ENCODE measurements at places on chromosomes 4 and X.

- no peak for DNase-seq
These were observed 130.2 kb downstream of the AFF1 start for GRCh38 chr4:87065021-87065420.

- no peak for DNase-seq
These were observed 143.7 kb downstream of the RPA4 start for GRCh38 chrX:97027384-97027922.

GRCh38 chr4:70992391-70992881 is 1.0 kb upstream of the DCK start:
- DNase-seq, result no peak

DNA sequence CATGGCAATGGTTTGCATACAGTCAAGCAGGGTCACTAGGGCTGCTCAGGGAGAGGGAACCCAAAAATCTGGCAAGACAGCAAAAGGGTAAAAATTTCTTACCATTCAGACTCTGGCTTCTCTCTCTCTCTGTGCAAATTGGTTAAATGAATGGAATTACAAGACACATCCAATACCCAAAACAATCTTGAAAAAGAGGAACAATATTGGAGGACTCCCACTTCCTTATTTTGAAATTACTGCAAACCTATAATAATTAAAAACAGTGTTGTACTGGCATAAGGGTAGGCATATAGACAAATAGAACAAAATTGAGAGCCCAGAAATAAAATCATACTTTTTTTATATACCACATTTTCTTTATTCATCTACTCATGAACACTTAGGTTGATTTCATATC is 24.1 kb downstream of the ETDA start:
- DNase-seq, result no peak

- DNase-seq, result no peak
These were observed 36.2 kb downstream of the CD40LG start for GRCh38 chrX:136684120-136684519.

DNA sequence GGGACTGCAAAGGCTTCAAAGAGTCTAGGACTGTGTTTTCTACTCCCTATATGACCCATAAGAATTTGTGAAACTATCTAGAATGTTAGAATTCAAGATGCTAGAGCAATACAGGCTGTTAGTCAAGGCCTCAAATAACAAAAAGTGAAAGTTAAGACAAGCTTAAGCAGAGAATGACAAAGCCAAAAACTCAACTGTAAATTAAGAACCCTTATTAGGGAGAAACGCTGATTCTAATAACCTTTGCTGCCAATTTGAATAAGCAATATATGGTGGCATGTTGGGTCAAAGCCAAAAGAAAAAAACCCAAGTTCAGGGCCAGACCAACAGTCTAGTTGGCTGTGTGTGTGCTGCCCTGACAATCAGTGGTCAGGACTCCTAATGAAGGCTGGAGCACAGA is 160.0 kb downstream of the INPP4B start:
- no peak for DNase-seq

- no peak for DNase-seq
These were observed 521.7 kb downstream of the PPARGC1A start for GRCh38 chr4:23368081-23368697.

DNA sequence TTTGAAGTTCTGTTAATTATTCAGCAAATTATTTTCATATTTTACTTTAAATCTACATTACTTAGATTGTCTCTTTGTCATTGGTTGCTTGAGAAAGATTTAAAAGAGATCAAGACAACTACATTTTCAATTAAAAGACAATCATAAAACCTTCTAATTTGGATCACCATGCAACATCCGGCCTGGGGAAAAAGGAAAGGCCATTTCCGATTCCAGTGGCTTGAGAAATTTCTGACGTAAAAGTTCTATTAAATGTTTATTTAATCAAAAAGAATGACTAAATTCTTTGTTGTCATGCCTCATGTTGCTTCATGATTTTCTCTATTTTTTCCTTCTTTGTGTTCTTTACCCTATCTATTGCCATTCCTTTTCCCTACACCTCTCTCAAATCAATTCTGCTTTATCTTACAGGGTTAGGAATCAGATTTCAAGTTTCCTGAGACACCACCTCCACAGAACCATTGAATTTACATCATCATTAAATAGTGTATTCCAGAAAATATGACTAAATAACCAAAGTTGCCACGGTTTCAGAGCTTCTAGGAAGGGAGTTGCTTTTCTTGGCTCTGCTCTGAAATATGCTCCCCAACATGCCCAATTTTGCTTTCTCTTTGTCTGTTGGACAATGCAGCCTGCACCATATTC is 124.6 kb upstream of the ACSL4 start:
- no peak for DNase-seq

DNA sequence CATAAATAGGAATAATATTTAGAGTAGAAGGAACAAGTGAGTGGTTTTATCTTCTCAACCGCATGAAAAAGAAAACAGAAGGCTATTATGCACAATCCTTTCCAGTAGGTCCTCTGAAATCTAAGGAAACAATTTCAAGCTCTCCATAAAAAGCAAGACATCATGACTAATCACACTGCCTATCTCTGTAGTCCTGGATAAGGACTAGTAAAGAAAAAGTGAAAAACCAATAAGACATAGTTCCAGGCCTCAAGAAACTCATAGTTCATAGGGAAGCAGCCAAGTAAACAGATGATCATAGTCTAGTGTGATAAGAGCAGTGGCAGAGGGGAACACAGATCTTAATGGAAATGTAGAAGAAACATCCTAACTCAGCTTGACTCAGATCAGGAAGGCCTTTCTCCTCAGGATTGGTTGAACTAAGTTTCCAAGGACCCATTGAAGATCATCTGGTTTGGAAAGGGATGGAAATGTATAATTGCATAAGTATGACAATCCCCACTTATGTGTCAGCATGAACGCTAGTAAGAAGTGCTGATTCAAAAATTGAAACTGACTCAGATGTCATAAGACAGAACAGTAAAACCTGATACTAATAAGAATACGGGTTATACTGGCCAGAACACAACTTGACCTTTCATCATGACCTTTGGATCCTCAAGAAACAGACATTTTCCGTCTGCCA is 155.3 kb downstream of the GRIA3 start:
- DNase-seq, result no peak

DNA sequence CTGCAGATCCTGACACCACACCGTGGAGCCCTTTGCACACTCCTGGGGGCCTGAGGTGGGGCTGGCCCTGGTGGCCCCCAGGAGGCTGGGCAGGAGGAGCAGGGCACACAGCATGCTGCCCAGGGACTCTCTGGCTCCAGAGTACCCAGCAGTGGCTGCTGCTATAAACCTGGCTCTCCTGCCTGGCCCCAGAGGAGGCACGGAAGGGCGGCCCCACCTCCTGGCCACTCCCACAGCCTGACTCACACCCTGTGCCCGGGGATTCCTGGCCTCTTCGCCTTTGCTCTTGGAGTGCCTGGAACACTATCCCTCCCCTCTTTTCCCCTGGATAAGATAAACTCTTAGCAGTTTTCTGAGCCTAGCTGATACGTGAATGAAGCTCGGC is at the start of gene PSAPL1:
PSAPL1 (minus strand) TSS at position 165 of the 385 bp plus-strand sequence; CDS start at position 114, 51 bp downstream.
- no peak for DNase-seq

GRCh38 chrX:133776072-133776471 is 209.3 kb downstream of the GPC3 start:
- peak; percentile 43 for DNase-seq

GRCh38 chr4:77613267-77613666 is 7.6 kb downstream of the CXCL13 start:
- no peak for DNase-seq

- DNase-seq, result no peak
These were observed 580.1 kb downstream of the RAPGEF2 start for GRCh38 chr4:159682996-159683395.

DNA sequence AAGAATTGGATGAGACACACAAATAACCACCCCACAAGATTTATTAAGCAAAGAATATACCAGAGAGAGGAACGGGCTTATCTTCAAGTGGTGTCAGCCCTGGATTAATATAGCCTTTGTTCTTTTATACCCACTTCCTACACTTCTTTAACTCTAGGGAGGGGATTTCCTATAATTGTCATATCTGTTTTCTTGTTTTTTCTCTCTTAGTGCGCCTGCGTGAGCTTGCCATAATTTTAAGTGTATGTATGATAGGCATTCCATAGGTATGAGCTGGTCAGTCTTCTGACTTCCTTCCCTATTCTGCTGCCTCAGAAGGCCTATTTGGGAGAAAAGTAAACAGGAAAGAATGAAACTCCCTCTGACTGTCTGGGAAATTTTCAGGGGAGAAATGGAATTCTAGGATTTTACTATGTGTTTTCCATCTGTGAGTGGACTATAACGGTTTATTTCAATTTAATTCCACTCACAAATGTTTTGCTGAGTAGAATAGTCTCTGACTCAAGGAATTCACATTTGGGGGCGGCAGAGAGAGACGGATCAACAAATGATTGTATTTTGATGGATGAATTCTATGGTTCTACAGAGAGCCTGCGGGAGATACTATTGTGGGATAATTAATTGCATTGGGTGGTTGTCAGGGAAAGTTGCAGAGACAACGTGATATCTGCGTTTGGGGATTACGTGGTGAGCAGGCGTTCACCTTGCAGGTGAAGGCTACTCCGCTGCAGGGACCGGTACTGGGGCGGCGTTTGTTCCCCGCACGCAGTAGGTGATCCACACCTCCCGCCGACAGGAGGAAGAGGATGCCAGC is 626 bp upstream of the CEP135 start:
- DNase-seq, result peak; percentile 51

- no peak for DNase-seq
These were observed 61.6 kb downstream of the PHOX2B start for GRCh38 chr4:41686893-41687292.

DNA sequence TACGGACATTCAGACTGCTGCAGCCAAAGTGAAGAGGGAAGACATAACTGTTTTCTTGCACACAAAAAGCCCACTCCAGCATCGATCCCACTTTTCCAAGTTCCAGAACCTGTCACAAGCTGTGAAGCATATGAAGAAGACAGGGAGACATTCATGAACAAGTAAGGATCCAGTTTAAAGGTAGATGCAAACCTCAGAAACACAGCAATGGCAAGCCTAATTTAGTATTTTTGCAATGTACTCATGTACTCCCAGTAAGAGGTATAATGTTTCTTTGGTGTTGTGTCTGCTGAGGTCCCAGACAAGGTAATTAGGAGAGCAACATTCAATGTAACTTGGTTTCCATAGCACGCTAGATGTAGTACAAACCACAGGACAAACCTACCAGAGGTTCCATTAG is 4.6 kb downstream of the AFP start:
- DNase-seq, result no peak

GRCh38 chrX:122739770-122740169 is 444.3 kb upstream of the GRIA3 start:
- no peak for DNase-seq

GRCh38 chrX:130165181-130165702 is 399 bp downstream of the AIFM1 start:
- DNase-seq, result no peak

DNA sequence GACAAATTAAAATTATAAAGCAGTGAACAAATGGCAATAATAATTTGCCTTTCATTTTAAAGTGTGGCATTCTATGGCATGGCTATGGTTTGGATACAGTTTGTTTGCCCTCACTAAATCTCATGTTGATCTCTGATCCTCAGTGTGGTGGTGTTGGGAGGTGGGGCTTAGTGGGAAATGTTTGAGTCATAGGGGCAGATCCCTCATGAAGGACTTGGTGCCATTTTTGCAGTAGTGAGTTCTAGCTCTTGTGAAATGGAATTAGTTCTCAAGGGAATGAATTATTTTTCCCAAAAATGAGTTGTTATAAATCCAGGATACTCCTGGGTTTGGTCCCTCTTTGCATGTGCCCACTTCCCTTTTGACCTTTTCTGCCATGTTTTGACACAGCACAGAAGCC is 181.4 kb downstream of the AMELX start:
- no peak for DNase-seq

DNA sequence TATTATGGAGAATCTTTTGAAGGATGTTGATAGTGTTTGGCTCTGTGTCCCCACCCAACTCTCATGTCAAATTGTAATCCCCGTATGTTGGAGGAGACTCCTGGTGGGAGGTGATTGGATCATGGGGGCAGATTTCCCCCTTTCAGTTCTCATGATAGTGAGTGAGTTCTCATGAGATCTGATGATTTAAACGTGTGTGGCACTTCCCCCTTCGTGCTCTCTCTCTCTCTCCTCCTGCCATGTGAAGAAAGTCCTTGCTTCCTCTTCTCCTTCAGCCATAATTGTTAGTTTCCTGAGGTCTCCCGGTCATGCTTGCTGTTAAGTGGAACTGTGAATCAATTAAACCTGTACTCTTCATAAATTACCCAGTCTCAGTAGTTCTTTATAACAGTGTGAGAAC is 166.1 kb upstream of the NUDT6 start:
- DNase-seq, result no peak

DNA sequence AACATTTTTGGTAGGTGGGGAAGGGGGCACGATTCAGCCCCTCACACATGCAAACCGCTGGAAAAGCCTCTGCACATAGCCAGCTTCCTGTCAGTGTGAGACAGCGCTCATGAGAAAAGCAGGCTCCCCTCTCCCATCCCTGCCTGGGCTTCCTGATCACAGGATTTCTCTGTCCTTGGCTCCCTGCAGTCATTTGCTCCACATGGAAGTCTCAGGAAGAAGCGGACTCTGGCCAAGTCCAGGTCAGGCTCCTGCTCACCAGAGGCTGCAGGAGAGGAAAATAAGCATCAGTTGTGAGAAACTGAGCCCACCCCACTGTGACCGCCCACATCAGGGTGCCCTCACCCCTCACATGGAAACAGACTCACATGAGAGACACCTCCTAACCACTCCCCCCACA is 664.3 kb upstream of the TENM3 start:
- no peak for DNase-seq

DNA sequence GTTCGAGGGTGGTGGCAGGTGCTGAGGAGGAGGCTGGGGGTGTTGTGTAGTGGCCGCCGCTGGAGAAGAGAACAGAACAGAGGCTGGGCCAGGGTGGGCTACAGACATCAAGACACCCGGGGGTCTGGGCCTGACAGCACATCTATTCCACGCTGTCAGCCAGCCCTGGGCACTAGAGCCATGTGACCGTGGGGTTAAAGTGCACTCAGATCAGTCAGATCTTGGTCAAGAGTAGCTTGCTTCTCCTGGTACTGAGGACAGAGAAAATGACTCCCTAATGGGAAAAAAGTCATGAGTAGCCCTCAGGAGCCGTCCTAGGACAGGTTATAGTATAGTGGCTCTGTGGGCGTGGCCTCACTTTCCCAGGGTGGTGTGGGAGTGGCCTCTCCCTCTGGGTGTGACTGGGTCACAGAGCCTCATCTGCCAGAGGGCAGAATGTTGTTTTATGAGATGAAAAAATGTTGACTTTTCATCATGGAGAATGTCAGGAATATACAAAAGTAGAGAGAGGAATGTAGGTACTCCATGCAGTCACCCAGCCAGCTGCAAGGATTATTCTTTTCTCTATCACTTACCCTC is 19.4 kb downstream of the TRMT44 start:
- no peak for DNase-seq

GRCh38 chr4:123526511-123526910 is 129.9 kb downstream of the SPRY1 start:
- no peak for DNase-seq

GRCh38 chr4:56531149-56531770 is 25.7 kb downstream of the ARL9 start:
- DNase-seq, result no peak

GRCh38 chr4:9927341-9928007 is 93.8 kb downstream of the SLC2A9 start:
- no peak for DNase-seq
